ENCODE measurements at places on chromosomes 5 and 9.

DNA sequence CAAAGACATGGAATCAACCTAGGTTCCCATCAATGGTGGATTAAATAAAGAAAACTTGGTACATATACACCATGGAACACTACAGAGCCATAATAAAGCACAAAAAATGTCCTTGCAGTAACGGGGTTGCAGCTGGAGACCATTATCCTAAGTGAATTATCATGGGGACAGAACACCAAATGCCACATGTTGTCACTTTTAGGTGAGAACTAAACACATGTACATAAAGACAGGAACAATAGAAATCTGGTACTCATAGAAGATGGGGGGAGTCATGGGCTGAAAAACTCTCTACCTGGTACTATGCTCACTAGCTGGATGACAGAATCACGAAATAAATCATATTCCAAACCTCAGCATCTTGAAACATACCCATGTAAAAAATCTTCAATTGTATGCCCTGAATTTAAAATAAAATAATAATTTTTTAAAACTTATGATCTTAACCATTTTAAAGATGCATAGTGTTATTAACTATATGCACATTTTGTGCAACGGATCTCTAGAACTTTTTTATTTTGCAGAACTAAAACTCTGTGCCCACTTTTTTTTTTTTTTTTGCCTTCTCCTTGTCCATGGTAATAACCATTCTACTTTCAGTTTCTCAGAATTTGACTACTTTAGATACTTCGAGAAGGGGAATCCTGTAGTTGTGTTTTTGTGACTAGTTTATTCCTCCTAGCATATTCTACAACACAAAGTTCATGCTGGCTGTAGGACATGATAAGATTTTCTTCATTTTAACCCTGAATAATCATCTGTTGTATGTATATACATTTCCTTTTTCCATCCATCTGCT, 1081.6 kb upstream of the ACO1 start:
- DNase-seq, result no peak

- DNase-seq, result no peak
These were observed 9.9 kb downstream of the RAD23B start for GRCh38 chr9:107292821-107293542.

- no peak for DNase-seq
These were observed 269.0 kb upstream of the RGMB start for GRCh38 chr5:98504505-98504904.

DNA sequence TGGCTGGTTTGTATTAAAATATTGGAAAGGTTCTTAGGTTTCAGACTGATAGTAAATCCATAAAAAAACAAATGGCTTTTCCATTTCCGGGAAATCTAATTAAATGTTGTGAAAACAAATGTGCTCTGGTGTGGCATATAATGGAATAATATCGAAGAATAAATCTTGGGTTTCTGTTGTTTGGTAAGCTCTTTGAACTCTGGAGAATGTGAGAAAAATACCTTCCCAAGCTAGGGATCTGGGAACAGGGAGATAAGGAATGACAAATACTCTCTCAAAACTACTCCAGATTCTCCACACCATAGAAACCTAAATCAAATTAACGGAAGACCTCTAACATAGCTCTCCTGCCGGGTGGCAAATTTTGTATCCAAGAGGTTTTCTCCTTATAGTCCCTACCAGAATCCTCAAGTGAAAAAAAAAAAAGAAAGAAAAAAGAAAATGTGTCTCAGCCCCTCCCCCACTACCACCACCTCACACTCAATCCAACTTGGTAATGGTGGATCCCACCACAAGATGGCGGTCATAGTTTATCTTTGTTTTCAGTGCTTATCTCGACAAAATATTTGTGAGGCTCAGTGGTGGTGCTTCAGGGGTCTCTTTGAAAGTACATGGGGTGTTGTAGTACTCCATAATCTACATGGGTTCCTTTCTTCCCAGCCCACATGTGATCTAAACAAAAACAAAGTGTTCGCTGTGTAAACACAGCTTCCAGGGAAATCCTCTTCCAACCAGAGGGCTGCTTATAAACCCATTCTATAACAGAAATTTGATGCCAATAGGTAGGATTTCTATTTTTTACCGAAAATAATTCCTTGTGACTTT, 54.5 kb upstream of the FST start:
- DNase-seq, result peak; percentile 61

DNA sequence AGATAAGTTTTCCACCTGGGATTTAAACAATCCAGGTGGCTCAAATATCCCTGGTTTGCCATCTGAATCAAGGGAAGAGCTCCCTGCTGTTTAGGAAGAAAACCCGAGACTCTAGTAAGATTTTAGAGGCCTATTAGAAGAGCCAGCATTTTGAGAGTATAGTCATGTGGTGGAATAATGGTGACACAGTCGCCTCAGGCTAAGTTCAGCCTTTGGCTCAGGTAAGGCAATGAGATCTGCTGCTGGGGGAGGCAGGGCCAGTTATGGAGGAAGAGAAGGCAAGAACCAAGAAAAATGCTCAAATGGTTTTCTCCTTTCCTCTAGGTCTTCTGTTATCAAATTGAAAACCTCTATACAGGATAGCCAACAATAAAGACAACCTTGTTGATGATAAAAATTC, 16.2 kb downstream of the RAD1 start:
- DNase-seq, result no peak

- no peak for DNase-seq
These were observed 105.8 kb upstream of the NTRK2 start for GRCh38 chr9:84563691-84564090.

Measured in NT2/D1 (cell line).